ENCODE measurements at places on chromosomes 1 and 21.

DNA sequence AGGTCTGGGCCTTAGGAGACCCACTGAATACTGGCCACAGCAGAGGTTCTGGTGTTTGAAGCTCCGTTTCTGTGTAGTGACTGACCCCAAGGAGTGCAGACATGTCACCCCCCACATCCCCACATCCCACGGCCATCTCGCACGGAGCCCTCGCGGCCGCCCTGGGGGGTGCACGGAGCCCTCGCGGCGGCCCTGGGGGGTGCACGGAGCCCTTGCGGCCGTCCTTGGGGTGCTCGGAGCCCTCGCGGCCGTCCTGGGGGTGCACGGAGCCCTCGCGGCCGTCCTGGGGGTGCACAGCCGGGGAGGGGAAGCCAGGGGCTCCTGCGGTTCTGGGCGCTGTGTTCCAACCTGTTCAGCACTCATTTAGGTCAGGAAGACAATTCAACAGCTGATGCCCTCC lies 68.4 kb downstream of the SCCPDH start:
- no peak for DNase-seq

- DNase-seq: no peak
These were observed 5.1 kb upstream of the PLEKHO1 start for GRCh38 chr1:150144606-150145005.

DNA sequence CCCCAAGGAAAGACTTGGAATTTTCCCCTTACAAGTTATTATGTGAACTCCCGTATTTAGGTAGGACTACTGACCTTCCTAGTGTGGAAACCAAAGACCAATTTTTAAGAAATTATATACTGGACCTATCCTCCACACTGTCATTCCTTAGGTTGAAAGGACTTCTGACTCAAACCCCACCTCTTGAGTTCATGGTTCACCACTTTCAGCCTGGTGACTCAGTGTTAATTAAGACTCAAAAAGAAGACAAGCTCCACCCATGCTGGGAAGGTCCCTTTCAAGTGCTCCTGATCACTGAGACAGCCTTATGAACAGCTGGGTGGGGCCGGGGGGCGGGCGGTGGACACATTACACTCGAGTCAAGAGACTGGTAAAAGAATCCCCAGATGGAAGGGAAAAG lies 113.2 kb downstream of the LRRC53 start:
- no peak for DNase-seq

- no peak for DNase-seq
These were observed 7.4 kb upstream of the ADAR start for GRCh38 chr1:154615411-154615810.

- no peak for DNase-seq
These were observed 4.5 kb downstream of the IER5 start for GRCh38 chr1:181092883-181093458.

GRCh38 chr1:210525716-210526454 lies 197.2 kb downstream of the HHAT start:
- no peak for DNase-seq

DNA sequence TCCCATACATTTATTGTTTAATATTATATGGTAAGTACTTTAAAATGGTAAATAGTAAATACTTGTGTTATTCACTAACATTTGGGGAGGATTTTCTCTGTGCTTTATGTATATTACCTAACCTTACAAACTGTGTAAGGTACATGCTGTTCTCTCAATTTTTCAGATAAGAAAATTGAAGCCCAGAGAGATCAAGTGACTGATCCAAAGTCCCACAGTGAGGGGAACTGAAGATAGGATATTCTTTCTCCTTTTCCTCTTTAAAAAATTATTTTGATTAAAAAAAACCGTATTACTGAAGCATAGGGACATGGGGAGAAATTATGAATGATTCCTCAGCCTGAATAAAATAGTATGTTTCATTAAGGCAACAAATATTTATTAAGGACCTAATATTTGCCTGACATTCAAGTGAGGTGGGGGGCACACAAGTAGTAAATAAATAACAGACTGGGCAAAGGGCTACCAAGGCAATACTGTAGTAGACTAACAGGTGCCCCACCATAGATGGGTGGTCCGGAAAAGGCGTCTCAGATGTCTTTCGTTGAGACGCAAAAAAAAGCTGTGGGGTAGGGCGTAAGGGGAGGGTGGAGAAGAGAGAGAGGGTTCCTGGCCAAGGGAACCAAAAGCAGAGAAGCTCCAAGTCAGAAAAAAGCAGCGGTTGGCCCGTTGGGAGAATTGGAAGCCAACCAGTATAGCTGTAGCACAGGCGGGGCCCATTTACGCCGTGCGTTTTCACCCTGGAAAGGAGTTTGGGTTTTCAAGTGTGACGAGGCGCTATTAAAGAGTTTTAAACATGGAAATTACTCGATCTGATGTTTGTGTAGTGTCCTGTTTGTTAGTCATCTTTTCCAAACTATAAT lies 944 bp upstream of the AGO3 start:
- DNase-seq: no peak
